ENCODE measurements at places on chromosomes 4 and X. TPM values are rescaled to one million over a fixed set of nuclear protein-coding genes. Genes with fewer than 3 reads are reported as not detected.

DNA sequence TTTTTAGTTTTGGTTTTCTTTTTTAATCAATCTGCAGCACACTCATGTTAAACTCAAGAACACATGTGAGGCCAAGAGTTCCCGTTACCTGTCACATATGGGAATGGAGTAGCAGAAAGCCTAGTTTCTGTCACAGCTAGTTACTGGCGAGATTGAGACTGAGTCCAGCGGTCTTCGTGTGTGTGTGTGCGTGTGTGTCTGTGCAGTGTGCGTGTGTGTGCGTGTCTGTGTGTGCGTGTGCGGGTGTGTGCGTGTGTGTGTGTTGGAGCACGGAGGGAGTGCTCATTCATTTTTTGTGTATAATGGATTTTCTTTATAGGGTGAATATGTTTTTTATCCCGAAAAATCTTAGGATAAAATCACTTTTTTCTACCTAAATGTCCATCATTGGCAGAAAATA is 19.2 kb downstream of the F11 start:
- no peak overlapping the region for H3K27ac ChIP-seq
- H3K4me3 ChIP-seq: no peak overlapping the region
- no peaks in the 10 kb centered on the region for H3K4me1 ChIP-seq
- no peak for DNase-seq
- 0 out of 2 replicates have a peak, but pooled peaks cover 11% of the 10 kb centered on the region for H3K27me3 ChIP-seq
- no peaks in the 10 kb centered on the region for H3K36me3 ChIP-seq

DNA sequence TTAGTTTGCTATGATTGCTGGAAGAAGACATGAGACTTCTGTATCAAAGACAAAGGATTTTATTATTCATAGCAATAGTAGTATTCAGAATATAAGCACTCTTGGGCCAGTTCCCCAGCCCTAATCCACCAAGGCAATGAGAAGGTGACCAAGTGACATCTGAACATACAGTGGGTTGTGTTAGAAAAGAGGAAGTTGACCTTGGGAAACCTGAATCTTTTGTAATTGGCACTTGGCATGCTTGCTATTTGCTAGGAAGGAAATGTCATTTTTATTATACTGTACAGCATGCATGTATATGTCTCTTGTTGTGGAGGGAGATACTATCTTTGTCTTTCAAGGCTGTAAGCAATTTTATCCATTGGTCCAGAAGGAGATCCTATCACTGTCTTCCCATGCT is 216.1 kb upstream of the FAT1 start:
- no peaks in the 10 kb centered on the region for H3K27me3 ChIP-seq
- H3K4me3 ChIP-seq: no peak overlapping the region
- no peak overlapping the region for H3K27ac ChIP-seq
- DNase-seq: no peak
- no peaks in the 10 kb centered on the region for H3K36me3 ChIP-seq

Gene KCND1
- not detected for total RNA-seq

Gene PNMA6F
- total RNA-seq: not detected

Gene DACH2
- not detected for total RNA-seq

DNA sequence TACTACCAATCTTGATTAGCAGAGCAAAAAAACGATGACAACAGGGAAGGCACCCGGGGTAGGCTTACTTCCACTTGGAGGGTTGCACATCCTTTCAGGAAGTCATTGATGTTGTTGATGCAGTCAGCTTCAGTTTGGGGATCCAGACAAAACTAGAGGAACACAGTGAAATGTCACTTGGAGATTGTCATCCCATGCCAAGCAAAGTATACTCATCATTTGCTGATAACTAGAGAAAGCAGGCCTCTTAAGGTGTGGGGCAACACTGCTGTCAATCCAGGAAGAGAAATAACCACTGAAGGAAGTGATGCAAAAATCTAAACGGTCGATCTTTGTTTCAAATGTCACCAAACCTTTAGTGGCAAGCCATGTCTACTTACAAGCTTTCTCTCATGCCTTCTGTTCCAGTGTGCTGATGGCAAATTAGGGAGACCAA is 1.4 kb downstream of the ARHGEF6 start:
- peaks cover 19% of the 10 kb centered on the region for H3K4me1 ChIP-seq
- H3K4me3 ChIP-seq: no peak overlapping the region
- peak overlapping the region; percentile 35 for H3K27ac ChIP-seq
- H3K36me3 ChIP-seq: no peaks in the 10 kb centered on the region
- peak; percentile 7 for DNase-seq

DNA sequence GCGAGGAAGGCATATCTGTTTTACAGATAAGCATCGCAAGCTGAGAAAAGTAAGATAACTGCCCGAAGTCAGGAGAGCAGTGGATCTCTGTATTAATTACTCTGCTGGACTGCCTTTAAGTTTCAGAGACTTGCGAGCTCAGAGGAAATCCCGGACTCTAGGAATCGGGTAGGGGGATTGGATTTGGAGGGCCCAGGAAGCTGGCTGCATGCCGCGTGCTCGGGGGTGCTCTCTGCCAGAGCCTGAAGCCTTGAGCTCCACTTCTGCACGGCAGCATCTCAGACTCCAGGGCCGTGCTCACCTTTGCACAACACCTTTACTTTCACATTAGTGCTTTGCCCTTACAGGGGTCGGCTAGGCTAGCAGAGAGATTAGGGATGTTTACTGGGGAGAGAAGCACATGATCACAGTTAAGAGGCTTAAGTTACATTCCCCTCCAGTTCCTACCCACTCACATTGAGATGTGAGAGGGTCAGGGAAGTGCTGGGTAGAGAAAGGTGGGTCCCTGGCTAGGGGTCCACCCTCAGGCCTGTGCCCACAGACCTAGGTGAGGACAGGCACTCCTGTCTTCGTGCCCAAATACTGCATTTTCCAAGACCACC is 57.0 kb downstream of the TRIML1 start:
- H3K27ac ChIP-seq: no peak overlapping the region
- DNase-seq: no peak
- H3K4me1 ChIP-seq: no peaks in the 10 kb centered on the region
- no peak overlapping the region for H3K4me3 ChIP-seq
- no peaks in the 10 kb centered on the region for H3K36me3 ChIP-seq

DNA sequence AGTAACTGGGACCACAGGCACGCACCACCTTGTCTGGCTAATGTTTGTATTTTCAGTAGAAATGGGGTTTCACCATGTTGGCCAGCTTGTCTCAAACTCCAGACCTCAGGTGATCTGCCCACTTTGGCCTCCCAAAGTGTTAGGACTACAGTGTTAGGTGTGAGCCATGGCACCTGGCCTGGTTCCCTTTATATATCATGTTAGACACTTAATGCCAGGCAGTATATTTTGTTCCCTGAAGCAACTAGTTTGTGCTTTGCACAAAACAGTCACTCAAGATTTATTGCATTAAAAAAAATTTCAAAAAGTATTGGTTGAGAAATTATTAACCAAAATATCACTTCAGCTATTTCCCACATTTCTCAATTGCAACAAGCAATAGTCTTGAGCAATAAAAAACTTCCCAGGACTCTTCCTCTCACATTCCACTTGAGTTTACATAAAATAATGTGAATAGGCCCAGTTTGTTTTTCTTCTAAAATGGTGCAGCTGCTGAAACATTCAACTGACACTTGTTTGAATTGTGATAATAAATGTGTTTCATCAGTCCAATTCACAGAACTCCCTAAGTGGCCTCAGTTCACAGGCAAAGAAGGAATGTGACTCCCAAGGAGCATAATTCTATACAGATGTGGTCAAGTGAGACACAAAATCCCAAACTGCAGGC is 22.7 kb downstream of the CXCL1 start:
- no peaks in the 10 kb centered on the region for H3K36me3 ChIP-seq
- peaks cover 17% of the 10 kb centered on the region for H3K4me1 ChIP-seq
- H3K4me3 ChIP-seq: no peak overlapping the region
- no peaks in the 10 kb centered on the region for H3K27me3 ChIP-seq
- no peak overlapping the region for H3K27ac ChIP-seq
- DNase-seq: peak; percentile 51

DNA sequence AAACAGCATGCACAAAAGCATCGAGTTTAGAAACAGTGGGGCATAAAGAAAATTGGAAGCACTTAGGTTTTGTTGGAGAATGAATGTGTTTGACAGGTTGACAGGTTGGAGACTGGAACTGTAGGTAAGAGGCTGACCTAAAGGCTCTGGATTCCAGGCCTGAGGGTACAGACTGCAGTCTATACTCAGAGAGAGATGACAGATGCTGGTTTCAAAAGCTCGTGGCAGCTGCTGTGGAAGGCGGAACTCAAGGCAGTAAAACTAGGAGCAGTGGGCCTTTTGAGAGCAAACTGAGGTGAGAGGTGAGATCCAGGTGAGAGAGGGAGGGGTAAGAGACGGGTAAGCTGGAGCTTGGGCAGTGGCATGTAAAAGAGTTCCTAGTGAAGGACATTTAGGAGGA is 415.2 kb downstream of the TRIML1 start:
- DNase-seq: no peak
- H3K27ac ChIP-seq: no peak overlapping the region
- H3K4me3 ChIP-seq: no peak overlapping the region
- H3K4me1 ChIP-seq: no peaks in the 10 kb centered on the region
- no peaks in the 10 kb centered on the region for H3K27me3 ChIP-seq
- no peaks in the 10 kb centered on the region for H3K36me3 ChIP-seq

Gene ZNF182
- 3.9 TPM for total RNA-seq
